DMS79 (cell line): ENCODE measurements at places on chromosomes 2 and 18.
A peak's percentile ranks its signal among the peaks of the same experiment; 100 is the strongest.

DNA sequence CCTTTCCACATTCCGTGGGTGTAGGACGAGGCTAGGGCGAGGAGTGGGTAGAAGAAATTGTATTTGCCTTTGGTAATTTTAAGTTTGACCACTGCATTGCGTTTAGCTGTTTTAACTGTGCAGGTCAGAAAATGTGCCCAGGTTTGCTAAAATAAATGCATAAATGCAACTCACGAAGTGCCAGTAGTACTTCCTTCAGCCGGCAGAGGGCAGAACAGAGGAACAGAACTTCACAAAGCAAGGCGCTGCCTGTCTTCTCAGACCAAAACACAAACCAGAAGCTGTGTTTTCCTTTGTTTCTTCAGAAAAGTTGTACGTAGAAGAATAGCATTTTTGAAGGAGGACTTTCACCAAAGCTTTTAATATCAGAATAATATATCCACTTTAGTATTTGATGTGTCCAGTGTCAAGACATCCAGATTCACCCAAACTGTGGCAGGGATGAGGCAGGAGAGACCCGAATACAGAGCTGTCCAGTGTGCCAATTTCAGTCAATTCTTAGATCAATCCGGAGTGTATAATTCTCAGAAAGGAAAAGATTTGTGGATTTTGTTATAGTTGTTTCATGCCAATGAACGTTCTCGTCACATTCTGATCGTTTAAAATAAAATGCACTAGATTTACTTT, 348.6 kb downstream of the DLGAP1 start:
- peak; percentile 29 for DNase-seq

DNA sequence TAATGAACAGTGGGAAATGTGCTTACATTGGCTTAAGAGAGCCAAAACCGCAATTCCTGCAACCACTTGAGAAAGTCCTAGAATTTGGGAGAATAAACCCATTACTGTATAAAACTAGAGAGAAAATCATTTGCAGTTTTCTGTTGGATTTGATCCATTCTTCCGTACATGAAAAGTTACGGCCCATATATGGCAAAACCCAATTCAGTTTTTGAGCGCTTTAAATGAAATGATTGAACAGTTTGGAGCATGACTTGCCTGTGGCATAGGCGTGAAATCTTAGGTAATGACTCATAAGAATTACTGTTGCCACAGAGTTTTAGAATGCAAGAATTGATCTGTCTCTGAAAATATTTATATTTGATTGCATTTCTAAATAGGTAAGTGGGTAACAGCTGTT, 52.0 kb downstream of the PHLPP1 start:
- no peak for DNase-seq

GRCh38 chr18:70421471-70422390, 132.9 kb downstream of the SOCS6 start:
- no peak for DNase-seq

- DNase-seq, result no peak
Measured at GRCh38 chr2:84212611-84213314, 246.3 kb downstream of the SUCLG1 start.

GRCh38 chr2:69916106-69916505, 1.2 kb downstream of the MXD1 start:
- DNase-seq, result no peak

GRCh38 chr2:46703588-46703987, 212.0 kb downstream of the MCFD2 start:
- no peak for DNase-seq
